ENCODE measurements at places on chromosomes 2 and 18.

DNA sequence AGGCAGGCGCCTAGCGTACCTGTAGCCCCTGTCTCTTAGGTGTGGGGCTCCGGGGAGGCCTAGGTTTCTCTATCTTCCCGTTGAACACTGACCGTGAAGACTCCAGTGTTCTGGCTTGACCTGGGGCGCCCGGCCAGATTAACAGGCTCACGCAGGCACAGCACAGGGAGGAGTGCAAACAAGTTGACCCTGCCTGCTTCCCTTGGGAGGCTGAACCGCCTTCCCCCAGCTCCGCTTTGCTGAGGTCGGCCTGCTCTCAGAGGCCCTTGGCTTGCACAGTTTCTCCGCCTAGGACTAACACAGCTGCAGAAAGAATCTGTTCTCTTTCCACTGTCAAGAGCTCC lies 567 bp downstream of the PCYOX1 start:
- DNase-seq = no peak

DNA sequence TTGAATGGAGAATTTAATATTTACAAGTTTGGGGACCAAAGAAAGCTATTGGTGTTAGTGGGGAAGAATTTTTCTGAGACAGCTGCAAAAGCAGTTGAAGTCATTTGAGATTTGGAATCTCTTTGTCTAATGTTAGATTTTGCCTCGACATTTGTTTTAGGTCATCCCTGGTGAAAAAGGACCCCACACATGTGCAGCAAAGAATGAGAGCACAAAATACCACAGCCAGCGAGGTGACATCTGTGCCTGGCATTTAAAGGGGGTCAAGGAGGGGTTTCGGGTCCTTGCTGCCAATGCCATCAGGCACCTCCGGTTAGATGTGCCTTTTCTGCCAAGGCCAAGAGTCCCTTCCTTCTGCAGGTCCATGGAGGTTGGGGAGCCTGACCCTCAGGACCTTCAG lies 173.3 kb downstream of the TRIB2 start:
- DNase-seq = no peak

GRCh38 chr2:50831676-50832075 lies 200.3 kb downstream of the NRXN1 start:
- no peak for DNase-seq

GRCh38 chr2:235334179-235334578 lies 159.7 kb upstream of the AGAP1 start:
- no peak for DNase-seq

GRCh38 chr2:68225119-68225632 lies 27.2 kb downstream of the PPP3R1 start:
- no peak for DNase-seq

DNA sequence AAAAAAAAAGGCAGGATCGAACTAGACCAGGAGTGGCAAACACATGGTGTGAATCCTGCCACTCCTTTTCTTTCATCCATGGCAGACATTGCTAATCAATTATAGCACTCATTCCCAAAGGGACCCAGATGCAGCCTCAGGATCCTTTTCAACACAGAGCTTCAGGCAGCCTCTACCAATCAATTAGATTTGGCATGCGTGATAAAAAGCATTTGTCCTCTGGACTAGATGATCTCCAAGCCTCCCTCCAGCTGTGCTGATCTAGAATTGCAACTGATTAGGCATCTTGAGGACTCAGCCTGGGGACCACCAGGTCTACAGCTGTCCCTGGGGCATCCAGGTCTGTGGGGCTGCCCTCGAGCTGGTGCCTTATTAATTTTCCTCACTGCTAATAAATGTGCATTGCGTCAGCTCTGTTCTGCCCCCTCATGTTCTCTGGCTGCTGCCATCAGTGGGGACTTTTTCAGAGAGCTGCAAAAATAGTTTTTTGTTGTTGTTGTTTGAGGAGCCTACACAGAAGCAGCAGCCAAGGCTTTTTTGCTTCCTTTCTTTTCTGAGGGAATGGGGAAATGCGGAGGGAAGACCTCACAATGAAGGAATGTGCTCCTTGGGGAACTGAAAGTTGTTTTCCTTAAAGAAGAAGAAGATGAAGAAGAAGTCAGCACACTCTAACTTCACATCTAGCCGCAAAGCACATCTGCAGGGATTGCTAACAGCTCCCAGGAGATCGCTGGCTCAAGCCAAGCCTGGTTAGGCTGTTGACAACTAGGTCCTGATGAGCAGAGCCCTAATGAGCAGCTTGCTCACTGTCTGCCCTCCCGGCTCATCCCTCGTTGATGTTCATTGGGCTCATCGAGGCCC lies 8.8 kb upstream of the ATOH8 start:
- no peak for DNase-seq

- no peak for DNase-seq
Observed at GRCh38 chr2:48203668-48204067, 297.4 kb upstream of the FBXO11 start.

DNA sequence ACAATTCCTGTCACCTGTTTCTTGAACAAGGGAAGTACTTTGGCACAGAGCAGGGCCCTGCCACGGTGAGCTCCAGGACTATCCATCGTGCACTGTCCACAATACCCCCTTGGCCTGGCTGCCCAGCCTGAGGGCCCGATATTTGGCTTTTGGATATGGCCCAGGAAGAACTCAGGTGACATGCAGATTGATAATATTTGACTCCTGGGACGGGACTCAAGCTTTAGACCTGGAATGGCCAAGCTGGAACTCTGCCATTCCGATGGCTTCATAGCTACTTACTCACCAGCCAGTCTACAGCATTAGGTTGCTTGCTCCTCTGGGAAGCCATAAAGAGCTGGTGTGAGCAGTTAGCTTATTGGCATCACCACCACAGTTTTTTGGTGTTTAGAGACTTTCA lies 26.6 kb downstream of the EML6 start:
- DNase-seq = no peak

DNA sequence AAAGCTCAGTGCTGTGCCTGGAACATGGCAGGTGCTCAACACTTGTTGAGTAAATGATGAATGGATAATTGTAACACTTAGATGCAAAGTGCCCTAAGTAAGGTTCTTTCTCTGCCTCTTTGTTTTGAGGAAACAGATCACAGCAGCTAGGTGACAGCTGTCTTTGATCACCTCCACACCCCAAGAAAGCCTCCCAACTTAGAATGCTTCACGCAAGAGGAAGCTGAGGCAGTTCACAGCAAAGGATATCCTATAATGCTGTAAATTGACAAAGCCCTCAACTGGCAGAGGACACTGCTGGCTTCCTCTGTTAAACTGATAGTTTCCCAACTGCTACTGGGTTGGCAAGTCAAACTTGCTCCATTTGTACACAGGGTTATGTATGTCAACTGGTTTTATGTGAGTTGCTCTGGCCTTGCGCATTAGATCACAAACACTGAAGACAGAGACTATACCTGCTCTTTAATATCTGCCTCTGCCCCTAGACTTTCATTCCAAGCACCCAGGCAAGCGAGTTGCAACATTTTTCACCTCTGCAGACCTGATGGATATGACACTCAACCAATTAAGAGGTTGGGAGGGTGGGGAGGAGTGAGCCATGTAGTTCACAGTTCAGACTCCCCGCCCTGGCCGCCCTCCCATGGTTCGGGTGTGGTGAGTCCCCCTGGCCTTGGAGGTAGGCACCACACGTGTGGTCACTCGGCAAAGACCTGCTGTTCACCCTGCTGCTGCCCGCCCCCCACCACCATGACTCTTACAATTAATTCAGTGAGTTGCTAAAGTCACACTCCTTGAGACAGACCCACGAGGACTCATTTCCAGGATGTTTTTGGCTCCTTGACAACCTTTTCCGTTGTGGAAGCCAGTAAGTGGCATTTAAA lies 4.8 kb upstream of the MALL start:
- DNase-seq = no peak

GRCh38 chr2:173355132-173355865 lies 627 bp downstream of the CDCA7 start:
- DNase-seq = no peak

DNA sequence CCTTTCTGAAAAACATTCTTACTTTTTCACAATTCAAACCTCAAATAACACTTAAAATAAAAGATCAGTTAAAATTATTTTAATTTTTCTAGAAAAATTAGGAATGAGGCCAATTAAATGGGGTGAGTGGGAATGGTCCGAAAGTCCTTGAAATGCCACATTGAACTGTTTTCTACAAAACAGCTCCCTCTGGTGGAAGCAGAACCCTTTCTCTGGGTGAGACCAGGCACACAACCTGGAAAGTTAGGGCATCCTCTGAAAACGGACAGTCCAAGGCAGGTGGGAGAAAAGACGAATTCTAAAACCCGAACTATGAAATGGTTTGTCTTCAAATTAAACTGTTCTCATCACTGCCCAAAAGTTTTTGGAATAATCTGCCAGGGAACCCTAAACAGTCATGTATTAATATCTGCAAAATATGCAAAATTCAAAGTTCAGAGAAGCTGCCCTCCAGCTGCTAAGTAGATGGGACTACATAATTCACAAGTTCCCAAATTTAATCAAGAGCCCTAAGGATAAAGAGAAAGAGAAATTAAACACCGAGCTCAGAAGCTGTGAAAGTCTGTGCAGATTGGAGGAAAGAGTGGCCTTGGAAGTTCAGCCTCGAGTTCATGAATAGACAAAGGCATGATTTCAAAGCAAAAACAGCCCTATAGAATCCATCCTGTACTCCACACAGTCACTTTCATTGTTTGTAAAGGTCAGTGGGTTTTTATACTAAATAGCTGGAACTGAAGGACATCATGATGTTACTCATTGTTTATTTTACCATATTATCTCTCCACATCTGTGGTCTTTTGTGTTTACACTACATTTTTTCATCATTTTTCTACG lies 108.3 kb downstream of the PIEZO2 start:
- DNase-seq = no peak

- DNase-seq = no peak
Observed at GRCh38 chr18:67893916-67894315, 377.4 kb upstream of the DSEL start.

- no peak for DNase-seq
Observed at GRCh38 chr2:168731616-168732015, 70.8 kb upstream of the NOSTRIN start.

DNA sequence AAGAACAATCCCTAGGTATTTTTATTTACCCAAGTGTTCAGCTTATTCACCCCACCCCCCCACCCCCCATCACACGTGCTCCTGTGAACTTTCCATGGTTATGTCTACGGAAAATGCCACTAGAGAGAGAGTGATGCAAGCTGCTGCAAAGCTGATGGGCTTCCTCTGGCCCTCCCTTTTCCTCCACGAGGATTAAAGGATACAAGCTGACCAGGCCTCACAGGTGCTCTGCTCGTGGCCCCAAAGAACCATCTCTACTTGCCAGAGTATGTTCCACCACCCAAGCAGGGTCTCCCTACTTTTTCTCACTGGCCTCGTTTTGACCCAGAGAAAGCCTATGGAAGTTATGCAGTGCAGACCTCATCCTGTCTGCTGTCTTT lies 342.6 kb downstream of the CELF4 start:
- DNase-seq = no peak

DNA sequence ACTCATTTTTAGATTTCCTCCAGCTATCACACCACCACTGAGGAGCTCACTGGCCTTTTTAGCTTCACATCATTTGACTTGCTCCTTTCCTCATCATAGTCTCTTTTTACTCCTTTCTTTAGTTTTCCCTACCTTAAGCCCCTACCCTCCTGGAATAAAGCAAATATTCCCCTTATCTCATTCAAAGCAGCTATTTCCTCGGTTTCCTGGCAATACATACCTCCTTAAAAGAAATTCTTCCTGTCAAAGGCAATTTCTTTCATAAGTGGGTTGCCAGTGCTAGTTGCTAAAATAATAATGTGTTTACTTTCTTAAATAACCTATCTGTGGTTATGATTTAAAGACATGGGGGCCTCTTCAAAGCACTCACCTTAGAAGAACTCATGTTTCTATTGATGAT lies 359.3 kb downstream of the GALNT13 start:
- DNase-seq = no peak

- no peak for DNase-seq
Observed at GRCh38 chr2:227890495-227891079, 19.2 kb downstream of the DAW1 start.

- no peak for DNase-seq
Observed at GRCh38 chr2:12603781-12604295, 112.9 kb upstream of the TRIB2 start.

DNA sequence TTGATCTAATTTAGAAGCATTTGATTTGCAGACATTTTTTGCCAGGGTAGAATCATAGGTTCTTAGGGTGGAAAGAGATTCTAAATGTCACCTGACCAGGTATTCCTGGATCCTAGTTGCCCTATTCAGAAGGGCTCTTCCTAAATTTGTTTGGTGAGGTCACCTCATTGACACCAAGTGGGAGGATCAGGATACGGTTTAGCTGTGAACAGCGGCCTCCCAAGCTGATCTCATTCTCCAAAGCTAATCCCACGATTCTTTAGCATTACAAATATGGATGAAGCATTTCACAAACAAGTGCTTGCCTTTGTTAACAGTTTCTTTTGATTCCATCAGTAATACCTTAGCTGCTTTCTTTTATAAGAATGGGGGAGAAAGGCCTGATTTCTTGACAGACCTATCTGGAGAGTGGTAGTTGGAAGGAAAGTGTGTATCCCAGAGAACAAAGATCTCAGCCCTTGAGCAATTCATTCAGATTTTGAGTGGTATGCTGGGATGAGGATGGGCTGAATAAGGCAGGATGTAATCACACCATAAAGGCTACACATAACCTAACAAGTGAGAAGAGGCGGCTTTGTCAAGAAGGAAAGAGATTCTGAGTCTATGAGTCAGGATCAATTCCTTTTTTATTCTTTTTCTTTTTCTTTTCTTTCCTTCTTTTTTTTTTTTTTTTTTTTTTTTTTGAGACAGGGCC lies 16.6 kb downstream of the KCTD1 start:
- DNase-seq = no peak

- no peak for DNase-seq
Observed at GRCh38 chr2:27021253-27022049, 11.3 kb upstream of the TMEM214 start.

GRCh38 chr2:62928015-62928414 lies 122.6 kb upstream of the OTX1 start:
- DNase-seq = no peak

DNA sequence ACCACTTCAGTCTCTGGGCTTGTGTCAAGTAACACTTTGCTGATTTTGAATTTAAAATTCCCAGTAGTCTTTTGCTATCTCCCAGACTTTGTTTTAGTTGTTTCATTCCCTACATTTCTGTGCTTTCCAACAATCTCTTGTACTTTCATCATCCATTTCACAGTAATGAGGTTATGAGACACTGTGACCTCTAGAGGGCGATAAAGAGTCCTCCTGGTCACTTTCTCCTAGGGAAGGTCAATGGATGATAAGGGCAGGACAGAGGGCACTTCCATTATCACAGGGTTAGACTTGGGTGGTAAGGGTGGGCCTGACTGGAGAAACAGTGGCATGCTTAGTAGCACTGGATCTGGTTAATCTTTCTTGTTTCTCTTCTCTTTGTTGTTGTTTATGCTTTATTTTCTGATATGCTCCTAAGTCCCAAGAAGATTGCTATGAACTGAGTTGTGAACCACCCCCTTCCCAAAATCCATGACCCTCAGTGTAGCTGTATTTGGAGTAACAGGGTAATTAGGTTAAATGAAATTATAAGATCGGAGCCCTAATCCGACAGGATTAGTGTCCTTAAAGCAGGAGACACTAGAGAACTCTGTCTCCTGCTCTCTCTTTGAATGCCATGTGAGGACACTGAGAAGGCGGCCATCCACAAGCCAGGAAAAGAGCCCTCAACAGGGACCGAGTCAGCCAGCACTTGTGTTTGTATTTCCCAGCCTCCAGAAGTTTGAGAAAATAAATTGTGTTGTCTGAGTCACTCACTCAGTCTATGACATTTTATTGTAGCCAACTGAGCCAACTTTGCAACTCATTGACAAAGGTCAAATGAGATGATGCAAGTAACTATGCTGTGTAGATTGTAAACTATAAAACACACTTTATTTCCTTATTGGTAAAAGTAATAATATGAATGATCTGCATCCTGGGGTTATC lies 779.2 kb downstream of the CNTNAP5 start:
- DNase-seq = no peak

Data from activated CD4-positive, alpha-beta T cell treated with anti-CD3 and anti-CD28 coated beads for 1 hour (primary cell).